Esophagus muscularis mucosa (tissue), 4 donors: ENCODE measurements at places on chromosomes 1 and 21.

DNA sequence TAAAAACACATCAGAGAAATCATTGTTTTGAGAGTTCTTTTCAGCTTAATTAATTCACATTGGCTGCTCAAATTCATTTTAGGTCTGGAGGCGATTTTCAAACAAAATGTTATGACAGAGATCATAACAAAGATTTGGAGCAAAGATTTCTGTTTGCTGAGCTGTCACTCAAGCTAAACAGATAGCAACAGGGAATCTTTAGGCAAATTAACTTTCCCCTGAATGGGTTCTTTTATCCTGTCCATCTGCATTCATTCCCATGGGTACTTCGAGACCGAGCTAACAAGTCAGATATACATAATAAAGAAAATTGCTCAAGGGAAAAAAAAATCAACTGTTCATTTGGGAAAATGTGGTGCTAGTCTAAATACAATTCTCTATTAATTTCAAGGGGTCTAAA is 30.2 kb upstream of the CA6 start:
- DNase-seq = no peak

DNA sequence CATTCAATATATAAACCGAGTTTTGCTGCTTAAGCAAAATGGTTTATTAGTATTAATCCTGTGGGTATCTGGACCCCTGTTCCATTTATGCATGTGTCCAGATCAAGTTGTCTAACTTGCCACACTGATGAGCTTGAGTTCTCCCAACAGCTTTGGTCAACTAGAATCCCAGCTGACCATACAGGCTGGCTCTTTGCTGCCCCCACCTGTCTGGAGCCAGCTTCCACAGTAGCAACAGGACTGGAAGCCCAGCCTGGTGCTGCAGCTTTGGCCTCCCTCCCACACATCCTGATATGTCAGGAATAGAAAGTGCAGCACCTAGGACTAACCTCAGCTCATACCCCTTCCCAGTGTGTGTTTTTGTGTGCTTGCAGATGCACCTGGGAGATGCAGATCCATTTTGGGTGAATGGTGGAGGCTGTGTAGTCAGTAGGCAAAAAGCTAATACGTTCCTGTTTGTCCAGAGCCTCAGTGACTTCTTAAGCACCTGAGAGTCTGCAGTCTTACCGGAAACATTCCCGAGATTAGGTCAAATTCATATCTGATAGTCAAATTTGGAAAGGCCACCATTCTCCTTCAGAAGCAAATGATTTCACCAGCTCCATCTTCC is 40.9 kb upstream of the BEND5 start:
- DNase-seq = no peak

DNA sequence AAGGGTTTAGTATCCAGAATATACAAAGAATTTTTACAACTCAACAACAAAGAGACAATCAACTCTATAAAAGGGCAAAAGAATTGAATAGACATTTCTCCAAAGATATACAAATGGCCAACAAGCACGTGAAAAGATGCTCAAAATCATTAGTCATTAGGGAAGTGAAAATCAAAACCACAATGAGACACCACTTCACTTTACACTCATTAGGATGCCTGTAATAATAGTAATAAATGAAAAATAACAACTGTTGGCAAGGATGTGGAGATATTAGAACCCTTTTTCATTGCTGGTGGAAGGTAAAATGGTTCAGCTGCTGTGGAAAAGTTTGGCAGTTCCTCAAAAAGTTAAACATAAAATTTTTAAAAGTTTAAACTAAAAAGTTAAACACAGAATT is 7.0 kb upstream of the ABCD3 start:
- DNase-seq = no peak

GRCh38 chr1:99228153-99228552 is 36.1 kb upstream of the PLPPR4 start:
- DNase-seq = no peak

DNA sequence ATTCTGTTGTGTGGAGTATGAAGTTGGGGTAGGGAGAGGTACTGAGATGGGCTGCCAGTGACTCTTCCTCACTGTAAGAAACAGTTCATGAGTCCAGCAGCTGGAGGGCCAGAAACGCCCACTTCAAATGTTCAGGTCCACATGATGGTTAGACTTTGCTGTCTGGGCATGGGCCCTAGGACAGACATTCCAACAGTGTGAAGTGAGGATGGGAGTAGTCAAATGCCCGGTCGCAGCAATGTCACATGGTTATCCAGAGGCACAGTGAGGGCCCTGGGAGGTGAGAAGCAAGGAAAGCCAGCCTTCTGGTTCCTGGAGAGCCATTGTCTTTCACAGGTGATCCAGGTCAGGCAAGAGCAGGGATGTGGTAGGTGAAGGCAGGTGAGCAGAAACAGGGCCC is 304.4 kb downstream of the HHAT start:
- DNase-seq = no peak
